ENCODE measurements at places on chromosomes 2 and 18.

DNA sequence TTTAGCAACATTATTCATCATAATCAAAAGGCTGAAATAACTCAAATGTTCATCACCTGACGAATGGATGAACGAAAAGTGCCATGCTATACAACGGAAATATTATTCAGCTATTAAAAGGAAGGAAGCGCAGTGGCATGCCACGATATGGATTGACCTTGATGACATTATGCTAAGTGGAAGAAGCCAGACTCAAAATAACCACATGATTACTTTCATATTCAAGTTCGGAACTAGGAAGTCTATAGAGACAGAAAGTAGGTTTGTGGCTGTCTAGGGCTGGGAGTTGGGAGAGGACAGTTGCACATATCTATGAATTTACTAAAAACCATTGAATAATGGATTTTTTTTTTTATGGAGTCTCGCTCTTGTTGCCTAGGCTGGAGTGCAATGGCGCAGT is 13.4 kb upstream of the PDIA6 start:
- DNase-seq = no peak

DNA sequence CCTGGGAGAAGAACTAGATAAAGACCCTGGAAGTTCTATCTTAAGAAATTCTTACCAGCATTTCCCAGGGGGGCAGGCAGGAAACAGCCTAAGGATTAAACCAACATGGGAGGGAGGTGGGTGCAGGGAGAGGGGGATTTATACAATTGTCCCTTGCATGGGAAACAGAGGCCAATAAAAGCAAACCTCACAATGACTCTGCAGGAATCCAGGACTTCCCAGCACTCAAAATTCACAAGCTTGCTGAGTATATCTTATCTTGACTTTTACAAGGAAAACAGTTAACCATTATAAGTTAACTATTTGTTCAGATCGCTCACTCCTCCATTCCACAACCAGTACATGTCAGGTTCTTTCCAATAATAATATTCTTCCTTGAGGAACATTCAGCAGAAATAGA is 241.3 kb downstream of the MREG start:
- no peak for DNase-seq

GRCh38 chr2:191696966-191697365 is 19.0 kb downstream of the NABP1 start:
- DNase-seq = no peak

GRCh38 chr2:46704593-46704992 is 211.0 kb downstream of the MCFD2 start:
- DNase-seq = no peak

GRCh38 chr18:8069708-8070107 is 502.6 kb downstream of the PTPRM start:
- no peak for DNase-seq

- no peak for DNase-seq
Measured at GRCh38 chr2:101720732-101721131, 23.2 kb downstream of the MAP4K4 start.

DNA sequence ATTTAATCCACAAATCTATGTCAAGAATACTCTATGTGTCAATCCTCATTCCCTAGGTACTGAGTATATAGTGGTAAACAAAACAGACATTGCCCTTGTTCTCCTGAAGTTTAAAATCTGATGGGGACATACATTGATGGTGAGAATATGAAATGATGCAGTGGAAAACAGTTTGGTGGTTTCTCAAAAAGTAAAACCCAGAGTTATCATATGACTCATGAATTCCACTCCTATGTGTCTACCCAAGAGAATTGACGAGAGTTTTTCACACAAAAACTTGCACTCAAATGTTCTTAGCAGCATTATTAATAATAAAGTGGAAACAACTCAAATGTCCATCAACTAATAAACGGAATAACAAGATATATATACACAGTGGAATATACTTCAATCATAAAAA is 586.7 kb downstream of the CCDC85A start:
- no peak for DNase-seq
